ENCODE measurements at places on chromosomes 16 and 17. TPM values are rescaled to one million over a fixed set of nuclear protein-coding genes. Genes with fewer than 3 reads are reported as not detected.

NOTUM gene
- not detected for total RNA-seq

ABCC3 gene
- 0.23 TPM for total RNA-seq

MMP28 gene
- total RNA-seq = 1.4 TPM

CD300C gene
- 0.30 TPM for total RNA-seq

GRAP gene
- total RNA-seq = 2.0 TPM
